ENCODE measurements at places on chromosomes 12 and 14.

- DNase-seq: no peak
Observed at GRCh38 chr12:121289962-121290361, 6.5 kb downstream of the CAMKK2 start.

DNA sequence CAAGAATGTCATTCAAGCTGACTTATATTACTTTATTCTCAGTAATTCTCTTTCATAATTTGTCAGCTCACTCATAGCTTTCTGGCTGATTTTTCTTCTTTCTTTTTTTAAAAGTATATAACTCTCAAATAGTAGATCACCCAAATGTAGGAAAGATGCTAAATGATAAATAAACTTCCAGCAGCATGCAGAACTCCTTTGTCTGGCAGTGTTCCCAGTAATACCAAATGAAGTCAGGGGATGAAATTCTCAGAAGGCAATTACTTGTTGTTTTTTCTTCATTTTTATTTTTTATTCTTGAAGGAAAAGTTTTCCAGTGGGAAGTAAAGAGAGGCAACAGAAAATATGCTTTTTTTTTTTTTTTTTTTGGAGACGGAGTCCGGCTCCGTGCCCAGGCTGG, 133.3 kb upstream of the SLCO1C1 start:
- no peak for DNase-seq

GRCh38 chr14:100222224-100223093, 16.5 kb upstream of the YY1 start:
- DNase-seq: no peak

DNA sequence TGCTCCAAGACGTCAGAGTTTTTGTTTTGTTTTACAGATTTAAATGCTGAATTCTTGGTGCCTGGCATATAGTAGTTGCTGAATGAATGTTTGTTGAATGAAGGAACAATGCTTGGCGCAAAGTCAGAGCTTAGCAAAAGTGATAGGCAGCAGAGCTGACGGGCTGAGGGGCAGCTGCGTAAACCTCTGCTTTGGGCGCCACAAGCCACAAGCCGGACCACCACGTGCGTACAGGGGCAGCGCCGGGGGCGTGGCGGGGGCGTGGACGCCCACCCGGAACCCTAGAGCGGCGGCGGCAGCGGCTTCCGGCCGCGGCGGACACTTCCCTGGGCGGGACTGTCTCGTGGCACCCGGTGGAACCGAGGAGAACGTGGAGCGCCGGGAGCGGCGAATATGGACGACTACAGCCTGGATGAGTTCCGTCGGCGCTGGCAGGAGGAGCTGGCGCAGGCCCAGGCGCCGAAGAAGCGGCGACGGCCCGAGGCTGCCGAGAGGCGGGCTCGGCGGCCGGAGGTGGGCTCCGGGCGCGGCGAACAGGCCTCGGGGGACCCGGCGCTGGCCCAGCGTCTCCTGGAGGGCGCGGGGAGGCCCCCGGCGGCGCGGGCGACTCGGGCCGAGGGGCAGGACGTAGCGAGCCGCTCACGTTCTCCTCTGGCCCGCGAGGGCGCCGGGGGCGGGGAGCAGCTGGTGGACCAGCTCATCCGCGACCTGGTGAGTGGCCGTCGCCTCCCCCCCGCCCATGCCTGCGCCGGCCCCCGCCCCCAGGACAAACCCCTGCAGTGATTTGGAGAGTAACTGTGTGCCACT, at the start of gene FBXW8:
FBXW8 (plus strand) TSS at position 306 of the 807 bp plus-strand sequence; CDS start at position 394, 88 bp downstream.
- DNase-seq: peak; percentile 68

- DNase-seq: no peak
Observed at GRCh38 chr12:26465419-26466097, 270.2 kb downstream of the SSPN start.

DNA sequence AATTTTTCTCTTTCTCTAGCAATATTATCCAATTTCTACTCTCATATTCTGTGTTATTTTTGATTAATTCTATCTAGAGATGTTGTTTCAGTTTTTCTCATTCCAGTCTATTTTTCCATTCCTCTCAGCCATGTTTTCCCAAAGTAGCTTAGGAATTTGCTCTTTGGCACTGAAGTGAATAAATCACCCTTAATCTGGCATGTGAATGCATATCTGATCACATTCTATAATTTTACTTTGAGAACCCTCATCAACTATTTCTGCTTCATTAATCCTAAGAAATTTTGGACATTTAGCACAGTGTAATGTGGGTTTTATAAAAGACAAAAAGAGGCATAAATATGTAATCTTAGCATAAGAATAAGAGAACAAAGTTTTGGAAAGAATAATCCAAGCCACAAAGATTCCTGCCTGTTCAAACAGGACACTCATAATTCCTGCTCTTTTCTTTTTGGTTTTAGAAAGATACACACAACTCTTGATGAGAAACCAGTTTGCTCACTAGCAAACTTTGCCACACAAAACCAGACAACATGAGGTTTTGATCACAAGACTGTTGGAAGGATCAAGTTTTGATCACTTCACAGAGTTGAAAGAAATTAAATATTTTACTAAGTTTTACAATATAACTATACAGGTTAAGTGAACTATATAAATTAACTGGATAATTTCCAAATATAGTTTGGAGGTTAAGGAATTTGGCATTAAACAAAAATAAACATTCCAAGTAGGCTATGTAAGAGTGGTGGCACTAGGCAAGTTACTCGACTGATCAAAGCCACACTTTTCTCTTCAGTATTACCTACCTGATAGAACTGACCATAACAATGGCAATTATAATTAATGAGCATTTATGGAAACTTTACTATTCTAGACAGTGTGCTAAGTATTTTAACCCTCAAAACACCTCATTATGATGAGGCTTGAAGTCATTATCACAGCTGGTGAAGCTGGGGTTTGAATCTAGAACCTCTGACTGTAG, 226.6 kb upstream of the TMTC1 start:
- no peak for DNase-seq

DNA sequence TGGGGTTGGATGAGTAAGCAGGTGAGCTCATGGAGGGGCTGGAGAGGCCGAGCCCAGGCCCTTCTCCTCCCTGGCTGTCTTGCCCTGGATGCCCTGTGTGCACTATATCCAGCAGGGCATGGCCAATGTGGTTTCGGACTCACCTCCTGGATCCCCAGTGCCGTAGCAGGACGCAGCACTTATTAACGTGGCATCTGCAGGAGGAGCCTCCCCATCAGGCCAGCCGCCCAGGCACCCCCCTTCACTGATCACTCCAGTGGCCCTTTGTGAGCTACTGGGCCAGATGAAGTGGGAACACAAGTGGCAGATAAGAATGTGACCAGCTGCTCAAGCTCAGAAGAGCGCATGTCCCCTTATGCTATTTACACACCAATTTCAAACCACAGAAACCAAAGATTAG, 43.1 kb upstream of the DICER1 start:
- no peak for DNase-seq

- DNase-seq: no peak
Observed at GRCh38 chr12:90575995-90576394, 379.0 kb downstream of the CCER1 start.

DNA sequence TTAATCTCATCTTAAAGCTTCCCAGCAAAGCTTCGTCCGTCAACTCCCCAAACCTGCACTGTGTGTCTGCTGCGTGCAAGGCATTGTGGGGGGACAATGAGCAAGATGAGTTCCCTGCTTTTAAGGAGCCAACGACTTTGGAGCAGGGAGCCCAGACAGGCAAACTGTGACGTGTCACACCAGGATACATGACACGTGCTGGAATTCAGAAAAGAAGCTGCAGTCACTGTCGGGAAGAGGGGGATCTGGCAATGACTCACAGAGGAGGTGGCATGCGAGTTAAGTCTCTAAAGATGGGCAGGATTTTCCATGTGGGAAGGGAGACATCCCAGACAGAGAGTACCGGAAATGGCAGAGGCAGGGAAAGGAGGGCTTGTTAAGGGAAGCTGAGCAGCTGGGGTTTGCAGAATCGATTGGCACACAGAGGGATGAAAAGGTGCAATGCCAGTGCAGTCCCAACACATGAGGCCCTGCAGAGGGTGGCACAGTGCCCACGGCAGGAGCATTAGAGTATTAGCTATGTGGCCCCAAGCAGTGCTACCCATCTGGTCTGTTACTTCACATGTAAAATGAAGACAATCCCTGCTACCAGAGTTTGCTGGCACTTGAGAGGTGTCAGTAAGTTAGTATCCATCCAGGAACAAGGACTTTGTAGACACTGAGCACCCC, 52.9 kb downstream of the SETD3 start:
- DNase-seq: no peak

- DNase-seq: no peak
Observed at GRCh38 chr12:3446235-3446634, 44.8 kb upstream of the PRMT8 start.

DNA sequence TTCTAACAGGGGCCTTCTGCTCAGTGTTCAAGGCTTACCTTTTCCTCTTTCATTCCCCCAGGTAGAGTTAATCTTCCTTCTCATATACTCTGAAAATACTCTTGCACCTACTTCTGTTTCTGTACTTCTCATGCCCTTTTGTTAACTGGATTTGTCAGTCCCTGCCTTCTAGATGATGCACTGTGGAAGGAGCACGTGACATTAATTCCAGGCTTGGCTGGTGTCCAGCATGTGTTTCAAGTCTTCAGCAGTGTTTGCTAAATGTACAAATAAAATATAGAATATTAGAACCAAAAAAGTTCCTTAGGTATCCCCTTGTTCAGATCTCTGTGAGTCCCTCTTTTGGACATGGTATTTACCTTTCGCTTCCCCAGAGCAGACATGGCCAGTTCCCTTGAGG, 27.9 kb upstream of the EVL start:
- no peak for DNase-seq

- DNase-seq: no peak
Observed at GRCh38 chr14:104105071-104105821, 19.7 kb downstream of the ASPG start.

DNA sequence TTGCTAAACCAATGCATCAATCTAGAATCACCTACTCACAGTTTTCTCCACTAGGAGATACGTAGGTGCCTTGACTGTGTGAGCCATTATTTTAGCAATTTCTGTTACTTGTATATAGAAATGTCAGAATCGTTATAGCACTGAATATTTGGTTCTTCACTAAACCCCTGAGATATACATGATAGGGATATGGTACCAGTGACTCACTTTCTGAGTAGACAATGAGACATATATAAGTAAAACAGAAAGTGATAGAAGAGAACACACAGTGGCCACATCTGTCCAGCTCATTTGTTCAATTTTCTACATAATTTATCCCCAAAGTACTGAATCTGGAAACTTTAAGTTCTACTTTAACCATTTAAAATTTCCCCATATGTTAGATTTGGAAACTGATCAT, 1505.5 kb upstream of the TMEM132C start:
- no peak for DNase-seq

DNA sequence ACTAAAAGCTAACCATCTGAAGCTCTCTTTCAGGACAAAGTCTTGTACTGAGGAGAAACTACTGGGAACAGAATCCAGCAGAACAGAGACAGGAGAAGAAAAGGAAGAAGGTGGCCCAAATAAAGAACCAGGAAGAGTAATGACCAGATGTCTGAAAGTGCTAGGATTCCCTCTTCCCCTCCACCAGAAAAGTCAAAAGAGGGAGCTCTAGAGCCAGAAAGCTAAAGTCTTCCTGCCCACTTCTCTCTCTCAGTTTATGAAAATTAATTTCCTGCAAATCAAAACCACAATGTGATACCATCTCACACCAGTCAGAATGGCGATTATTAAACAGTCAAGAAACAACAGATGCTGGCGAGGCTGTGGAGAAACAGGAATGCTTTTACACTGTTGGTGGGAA, 47.2 kb downstream of the SPPL3 start:
- DNase-seq: peak; percentile 32

DNA sequence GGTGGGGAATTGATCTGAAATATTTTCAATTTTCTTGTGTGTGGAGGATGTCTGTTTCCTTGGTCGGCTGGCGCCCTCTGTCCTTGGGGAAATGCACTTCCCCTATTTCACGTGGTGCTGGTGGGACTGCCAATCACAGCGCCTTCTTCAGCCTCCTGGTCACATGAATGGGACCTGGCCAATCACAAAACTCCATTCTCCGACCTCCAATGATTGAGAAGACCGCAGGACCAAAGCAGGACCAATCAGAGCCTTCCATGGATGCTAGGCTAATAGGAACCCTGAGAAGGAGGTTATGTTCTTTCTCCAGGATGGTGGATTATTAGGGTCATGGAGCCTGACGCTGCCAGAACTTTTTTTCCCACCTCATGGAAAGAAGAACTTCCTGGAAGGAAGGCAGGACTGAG, 188.7 kb downstream of the TTC8 start:
- DNase-seq: peak; percentile 6

DNA sequence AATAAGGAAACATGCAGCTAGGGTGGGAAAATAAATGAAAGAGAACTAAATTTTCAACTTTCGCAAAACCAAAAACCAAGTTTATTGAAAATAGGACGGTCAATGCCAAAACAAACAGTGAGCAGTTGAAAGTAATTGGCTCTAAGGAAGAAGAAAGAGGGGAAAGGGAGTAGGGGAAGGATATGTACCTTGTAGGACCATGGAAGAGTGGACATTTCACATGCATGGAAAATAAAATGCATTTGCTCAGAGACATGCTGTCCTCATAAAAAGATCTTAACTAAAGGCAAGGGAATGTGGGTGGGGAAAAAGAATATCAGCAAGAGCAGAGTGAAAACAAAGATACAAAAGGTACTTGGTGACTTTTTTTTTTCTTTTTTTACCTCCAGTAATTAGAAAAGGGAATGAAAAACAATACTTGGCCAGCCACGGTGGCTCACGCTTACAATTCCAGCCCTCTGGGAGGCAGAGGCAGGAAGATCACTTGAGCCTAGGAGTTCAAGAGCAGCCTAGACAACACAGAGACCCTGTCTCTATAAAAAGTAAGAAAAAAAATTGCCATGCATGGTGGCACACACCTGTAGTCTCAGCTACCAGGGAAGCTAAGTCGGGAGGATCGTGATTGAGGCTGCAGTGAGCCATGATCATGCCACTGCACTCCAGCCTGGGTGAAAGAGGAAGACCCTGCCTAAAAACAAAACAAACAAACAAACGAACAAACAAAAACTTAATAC, 6.6 kb downstream of the TXNDC16 start:
- no peak for DNase-seq

- DNase-seq: no peak
Observed at GRCh38 chr12:131454418-131455217, 256.3 kb upstream of the SFSWAP start.

DNA sequence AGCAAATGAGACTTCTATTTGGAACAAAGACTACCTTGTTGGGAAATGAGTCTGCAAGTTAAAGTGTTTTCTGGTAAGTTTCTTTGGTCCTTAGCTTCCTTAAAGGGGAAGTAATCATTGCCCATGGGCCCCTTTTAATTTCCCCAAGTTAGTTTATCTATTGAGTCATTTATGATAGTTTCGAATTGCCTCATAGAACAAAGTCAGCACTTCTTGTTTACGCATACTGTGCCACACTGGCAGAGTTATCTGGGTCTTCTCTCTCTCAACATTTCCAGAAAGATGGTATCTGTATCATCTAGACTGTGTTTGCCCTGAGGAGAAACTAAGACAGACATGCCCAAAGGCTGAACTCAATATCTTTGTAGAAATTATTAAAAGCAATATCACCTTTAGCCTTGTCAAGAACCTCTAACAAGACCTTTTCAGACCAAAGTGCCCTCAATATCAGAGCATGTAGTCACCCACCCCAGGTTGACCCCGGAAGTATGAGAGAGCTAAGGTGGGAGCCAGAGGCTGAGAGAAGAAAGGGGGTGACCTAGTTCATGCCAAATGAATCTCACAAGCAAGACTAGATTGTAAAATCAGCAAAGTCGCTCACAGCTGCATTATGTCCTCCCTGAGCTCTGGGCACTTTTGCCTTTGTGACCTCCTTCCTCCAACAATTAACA, 40.0 kb downstream of the GPR65 start:
- no peak for DNase-seq

GRCh38 chr14:81125536-81125935, 95.2 kb downstream of the GTF2A1 start:
- DNase-seq: no peak

Measured in CD4-positive, alpha-beta T cell treated with Interferon alpha-2 for 1 hour (primary cell).